CD4-positive, CD25-positive, alpha-beta regulatory T cell (primary cell): ENCODE measurements at places on chromosomes 7 and 10. TPM values are rescaled to one million over a fixed set of nuclear protein-coding genes. Genes with fewer than 3 reads are reported as not detected.

HKDC1 gene
- 11.1 TPM for total RNA-seq

DNA sequence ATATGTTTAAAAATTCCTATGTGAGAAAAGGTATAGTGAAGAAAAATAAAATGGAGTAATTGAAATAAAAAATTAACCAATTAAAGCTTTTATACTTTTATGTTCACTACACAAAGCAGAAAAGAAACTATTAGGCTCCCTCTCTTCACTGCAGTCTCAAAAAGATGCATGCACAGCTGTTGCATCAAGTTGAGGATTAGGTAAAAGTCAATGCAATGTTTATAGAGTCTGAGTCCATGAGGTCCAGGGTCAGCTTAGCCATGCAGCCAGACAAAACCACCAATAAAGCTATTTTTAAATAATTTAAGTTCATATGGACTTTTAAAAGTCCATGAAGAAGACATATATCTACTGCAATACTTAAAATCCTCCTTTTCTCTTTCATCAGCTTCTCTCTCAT is 31.1 kb upstream of the ING3 start:
- DNase-seq, result no peak
- H3K36me3 ChIP-seq, result no peaks in the 10 kb centered on the region
- peaks cover 3% of the 10 kb centered on the region for H3K27me3 ChIP-seq
- H3K27ac ChIP-seq, result no peak overlapping the region

DNA sequence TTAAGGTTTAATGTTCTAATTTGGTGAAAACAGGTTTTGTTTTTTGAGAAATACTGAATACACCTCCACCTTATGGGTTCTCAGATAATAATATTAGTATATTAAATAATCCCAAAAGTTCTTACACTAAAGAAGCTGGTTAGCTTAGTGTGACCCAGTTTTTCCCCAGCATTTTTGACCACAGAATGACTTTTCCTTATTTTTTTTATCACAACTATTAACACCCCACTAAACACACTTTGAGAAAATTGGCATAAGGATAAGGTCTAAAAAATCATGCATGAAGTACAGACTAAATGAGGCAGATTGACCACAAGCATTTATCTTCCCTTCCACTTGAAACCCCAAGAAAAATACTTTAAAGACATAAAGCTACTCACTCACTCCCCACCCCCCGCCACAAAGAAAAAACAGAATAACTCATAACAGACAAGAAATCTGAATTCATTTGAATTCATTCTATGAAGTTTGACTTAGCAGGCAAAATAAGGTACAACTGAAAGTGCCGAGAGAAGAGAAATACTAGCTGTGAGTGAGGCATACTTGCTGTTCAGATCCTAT is 49.7 kb upstream of the WNT16 start:
- peaks cover 2% of the 10 kb centered on the region for H3K27me3 ChIP-seq
- H3K4me3 ChIP-seq, result no peak overlapping the region
- no peaks in the 10 kb centered on the region for H3K36me3 ChIP-seq
- H3K4me1 ChIP-seq, result no peaks in the 10 kb centered on the region

- H3K27ac ChIP-seq, result no peak overlapping the region
- no peaks in the 10 kb centered on the region for H3K4me1 ChIP-seq
- no peak overlapping the region for H3K4me3 ChIP-seq
- H3K27me3 ChIP-seq, result peaks cover 2% of the 10 kb centered on the region
- no peaks in the 10 kb centered on the region for H3K36me3 ChIP-seq
These were observed 771 bp downstream of the PHYHIPL start for GRCh38 chr10:59177031-59177797.

- no peaks in the 10 kb centered on the region for H3K36me3 ChIP-seq
- no peak overlapping the region for H3K27ac ChIP-seq
- H3K4me3 ChIP-seq, result no peak overlapping the region
- H3K4me1 ChIP-seq, result no peaks in the 10 kb centered on the region
These were observed 53.5 kb downstream of the TRIL start for GRCh38 chr7:28904578-28905048.

SLC39A12 gene
- total RNA-seq, result not detected

- no peaks in the 10 kb centered on the region for H3K27me3 ChIP-seq
- H3K4me1 ChIP-seq, result no peaks in the 10 kb centered on the region
- no peak overlapping the region for H3K27ac ChIP-seq
- H3K4me3 ChIP-seq, result no peak overlapping the region
- no peak for DNase-seq
These were observed 576.9 kb downstream of the SUGCT start for GRCh38 chr7:40711706-40712105.

CHST3 gene
- total RNA-seq, result not detected

GRCh38 chr7:116239020-116239419 is 28.7 kb downstream of the TES start:
- H3K4me3 ChIP-seq, result no peak overlapping the region
- H3K27me3 ChIP-seq, result no peaks in the 10 kb centered on the region
- peaks cover 26% of the 10 kb centered on the region for H3K4me1 ChIP-seq
- no peak overlapping the region for H3K27ac ChIP-seq
- DNase-seq, result no peak

GRCh38 chr10:27328946-27329345 is 88.3 kb upstream of the ACBD5 start:
- no peaks in the 10 kb centered on the region for H3K36me3 ChIP-seq
- peaks cover 2% of the 10 kb centered on the region for H3K27me3 ChIP-seq
- DNase-seq, result no peak
- H3K27ac ChIP-seq, result no peak overlapping the region

- no peaks in the 10 kb centered on the region for H3K4me1 ChIP-seq
- H3K36me3 ChIP-seq, result no peaks in the 10 kb centered on the region
- no peak overlapping the region for H3K4me3 ChIP-seq
- no peak overlapping the region for H3K27ac ChIP-seq
- no peaks in the 10 kb centered on the region for H3K27me3 ChIP-seq
- no peak for DNase-seq
These were observed 120.1 kb downstream of the PTPN20 start for GRCh38 chr10:47031211-47031900.

DNA sequence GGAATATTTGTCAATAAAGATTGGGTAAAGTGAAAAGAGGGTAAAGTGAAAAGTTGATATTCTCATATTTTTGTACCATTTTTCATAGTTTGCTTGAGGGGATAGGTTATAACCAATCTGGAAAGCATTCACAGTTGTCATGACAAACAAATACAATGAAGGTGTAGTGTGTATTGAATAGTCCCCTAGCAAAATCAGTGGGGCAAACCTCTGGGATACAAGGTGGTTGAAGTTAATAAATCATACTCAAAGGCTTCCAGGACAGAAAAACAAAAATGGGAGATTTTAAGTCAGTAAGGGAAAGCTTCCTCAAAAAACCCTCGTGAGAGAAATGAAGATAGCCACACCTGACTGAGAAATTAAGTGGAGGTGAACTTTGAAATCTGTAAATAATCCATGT is 39.4 kb downstream of the PHTF2 start:
- H3K4me3 ChIP-seq, result no peak overlapping the region
- H3K4me1 ChIP-seq, result peaks cover 28% of the 10 kb centered on the region
- no peak overlapping the region for H3K27ac ChIP-seq
